ENCODE measurements at places on chromosomes 6 and 20. TPM values are rescaled to one million over a fixed set of nuclear protein-coding genes. Genes with fewer than 3 reads are reported as not detected.

DNA sequence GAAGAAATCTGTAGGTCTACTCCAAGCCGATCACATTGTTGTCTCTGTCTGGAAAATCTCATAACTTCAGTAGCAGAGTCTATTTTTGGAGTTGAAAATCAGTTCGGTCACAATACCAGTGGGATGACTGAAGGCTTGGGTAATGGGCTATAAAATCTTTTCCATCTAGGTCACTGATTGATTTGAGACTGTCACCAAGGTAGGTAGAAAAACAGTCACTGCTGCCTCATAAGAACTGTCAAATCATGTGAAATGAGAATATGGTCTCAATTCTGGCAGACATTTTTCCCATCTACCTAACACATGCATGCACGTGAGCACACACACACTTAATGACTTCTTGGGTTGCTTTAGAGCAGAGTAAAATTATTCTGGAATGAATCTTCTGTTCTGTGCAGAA, 1162.8 kb upstream of the CITED2 start:
- no peak for DNase-seq

GRCh38 chr20:22160101-22160652, 424.2 kb downstream of the FOXA2 start:
- no peak for DNase-seq

DNA sequence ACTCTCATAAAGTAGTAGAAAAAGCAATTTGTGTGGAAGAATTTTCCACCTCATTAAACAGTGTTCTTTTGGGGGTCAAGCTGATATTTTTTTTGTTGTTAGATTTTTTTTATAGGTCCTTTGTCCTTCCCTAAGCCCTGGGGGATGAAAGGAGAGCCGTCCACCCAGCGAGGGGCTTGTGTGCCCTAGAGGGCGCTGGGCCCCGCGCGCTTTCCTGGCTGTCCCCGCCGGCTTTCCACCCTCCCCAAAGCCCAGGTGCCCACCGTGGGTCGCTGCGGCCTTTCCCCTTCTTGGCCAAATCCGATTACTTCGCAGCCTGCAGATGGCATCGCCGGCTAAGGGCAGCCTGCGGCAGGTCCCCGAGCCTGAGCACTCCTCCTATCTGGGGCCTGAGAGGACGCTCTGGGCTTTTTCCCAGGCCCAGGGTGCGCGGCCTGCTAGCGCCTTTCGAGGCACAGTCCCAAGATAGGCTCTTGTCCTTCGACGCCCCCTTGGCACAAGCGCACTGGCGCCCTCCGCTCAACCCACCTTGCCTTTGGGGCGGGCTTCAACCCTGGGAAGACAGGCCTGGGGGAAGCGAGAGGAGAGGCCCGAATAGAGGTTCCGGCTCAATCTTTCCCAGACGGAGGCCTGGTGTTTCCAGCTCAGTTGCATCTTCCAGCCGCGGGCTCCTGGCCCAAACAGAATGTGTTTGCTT, 33.6 kb downstream of the TFAP2A start:
- no peak for DNase-seq

- DNase-seq = no peak
Measured at GRCh38 chr6:158150701-158151100, 17.4 kb downstream of the SERAC1 start.

TMEM170B gene
- total RNA-seq = 1.0 TPM
